ENCODE measurements at places on chromosomes 1 and 21. TPM values are rescaled to one million over a fixed set of nuclear protein-coding genes. Genes with fewer than 3 reads are reported as not detected.

Gene ZNF648
- 0.12 TPM for total RNA-seq

- DNase-seq, result no peak
Observed at GRCh38 chr21:32392299-32392879, 423 bp downstream of the URB1 start.

- no peak for DNase-seq
Observed at GRCh38 chr1:41656825-41657500, 172.5 kb upstream of the EDN2 start.

DNA sequence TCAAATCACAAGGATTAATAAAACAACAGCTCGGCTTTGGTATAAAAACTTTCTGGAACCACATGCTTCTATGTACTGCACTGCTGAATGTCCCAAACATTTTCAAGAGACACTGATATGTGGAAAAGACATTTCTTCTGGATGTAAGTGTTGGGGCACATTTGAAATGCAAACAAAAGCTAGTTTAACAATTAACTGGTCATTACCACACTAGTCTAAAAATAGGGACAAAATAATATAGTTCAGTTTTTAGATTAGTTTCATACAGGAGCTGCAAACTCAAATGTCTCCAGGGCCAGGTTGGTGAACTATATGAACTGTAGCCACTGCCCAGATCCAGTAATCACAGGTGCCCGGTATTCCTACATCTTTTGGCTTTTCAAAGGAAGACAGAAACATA lies 3.2 kb downstream of the IL23R start:
- DNase-seq, result no peak

DNA sequence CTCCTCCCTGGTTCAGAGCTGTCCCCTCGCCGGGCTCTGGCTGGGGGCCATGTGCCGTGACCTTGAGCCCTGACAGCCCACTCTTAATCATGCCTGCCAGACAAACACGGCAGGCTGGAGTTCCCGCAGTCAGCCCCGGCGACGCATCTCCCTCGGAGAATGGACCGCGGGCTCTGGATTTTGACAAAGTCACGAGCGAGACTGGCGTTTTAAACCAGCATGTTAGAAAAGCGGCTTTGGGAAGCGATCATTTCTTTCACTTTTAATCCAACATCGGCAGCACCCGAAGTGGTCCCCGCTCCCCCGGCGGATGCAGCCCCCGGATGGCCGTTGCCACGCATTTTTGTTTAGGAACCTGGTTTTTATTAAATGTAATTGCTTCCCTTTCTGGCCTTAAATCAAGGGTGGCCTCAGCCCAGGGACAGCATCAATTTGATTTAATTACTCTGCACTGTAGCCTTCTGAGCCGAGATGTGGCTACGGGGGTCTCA lies 70.9 kb downstream of the PRDM16 start:
- no peak for DNase-seq

Data from cardiac muscle cell (in vitro differentiated cells and primary cell).